ENCODE measurements at places on chromosomes 5 and 9.

- peak; percentile 26 for DNase-seq
Observed at GRCh38 chr9:93154293-93154903, 20.3 kb upstream of the NINJ1 start.

DNA sequence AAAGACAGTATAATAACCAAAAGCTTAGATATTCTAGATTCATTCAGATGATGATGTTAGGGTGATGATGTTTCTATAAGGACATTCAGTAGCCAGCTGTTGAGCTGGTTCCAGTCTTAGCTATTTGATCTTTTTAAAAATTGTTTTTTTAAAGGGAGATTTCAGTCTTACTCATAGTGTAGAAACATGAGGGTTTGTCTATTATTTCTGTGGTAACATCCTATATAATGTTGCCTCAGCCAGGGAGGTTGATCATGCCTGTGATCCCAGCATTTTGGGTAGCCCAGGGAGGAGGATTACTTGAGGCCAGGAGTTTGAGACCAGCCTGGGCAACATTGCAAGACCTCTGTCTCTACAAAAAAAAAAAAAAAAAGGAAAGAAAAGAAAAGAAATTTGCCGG lies 167.8 kb downstream of the DOCK2 start:
- peak; percentile 65 for DNase-seq

DNA sequence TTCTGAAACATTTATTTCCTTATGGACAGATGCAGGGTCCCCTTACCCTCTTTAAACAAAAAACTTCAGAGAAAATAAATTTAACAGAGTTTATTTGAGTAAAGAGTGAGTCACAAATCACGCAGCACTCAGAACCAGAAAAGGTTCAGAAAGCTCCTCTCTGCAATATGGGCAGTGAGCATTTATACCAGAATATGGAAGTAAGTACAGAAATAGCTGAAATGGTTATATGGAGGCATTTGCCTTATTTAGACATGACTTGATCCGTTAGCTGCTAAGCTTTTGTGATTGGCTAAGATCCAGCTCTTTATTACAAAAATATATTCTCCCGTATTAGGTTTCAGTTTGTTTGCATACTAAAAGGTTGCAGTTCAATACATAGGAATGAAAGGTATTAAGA lies 1554.1 kb downstream of the EFNA5 start:
- no peak for DNase-seq

DNA sequence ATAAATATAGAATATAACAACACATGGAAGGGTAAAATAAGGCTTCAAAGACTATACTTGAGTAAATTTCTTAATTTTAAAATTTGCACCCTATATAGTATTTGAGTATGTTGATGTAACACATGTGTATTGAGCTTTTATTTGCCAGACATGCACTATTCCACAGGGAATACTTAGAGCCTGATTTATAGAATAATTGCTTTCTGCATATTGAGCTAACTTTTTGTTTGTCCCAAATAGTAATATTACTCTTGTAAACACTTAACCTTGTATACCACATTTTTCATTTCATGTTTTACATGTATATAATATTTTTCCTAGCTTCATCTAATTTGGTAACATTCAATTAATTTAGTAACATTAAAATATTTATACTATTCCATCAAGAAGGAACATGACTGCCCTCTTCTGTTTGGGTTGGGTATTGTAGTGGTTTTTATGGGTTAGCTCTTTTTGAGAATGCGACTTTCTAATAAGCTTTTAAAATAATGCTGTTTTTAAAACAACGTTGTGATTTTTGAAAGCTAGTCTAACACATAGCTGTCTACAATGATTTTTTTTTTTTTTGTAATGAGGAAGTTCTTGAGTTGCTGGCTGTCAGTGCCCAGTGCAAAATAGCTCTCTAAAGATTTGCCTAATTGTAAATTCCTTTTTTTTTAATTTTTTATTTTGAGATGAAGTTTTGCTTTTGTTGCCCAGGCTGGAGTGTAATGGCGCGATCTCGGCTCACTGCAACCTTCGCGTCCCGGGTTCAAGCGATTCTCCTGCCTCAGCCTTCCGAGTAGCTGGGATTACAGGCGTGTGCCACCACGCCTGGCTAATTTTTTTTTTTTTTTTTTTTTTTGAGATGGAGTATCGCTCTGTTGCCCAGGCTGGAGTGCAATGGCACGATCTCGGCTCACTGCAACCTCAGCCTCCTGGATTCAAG lies 4.8 kb downstream of the SUB1 start:
- peak; percentile 59 for DNase-seq

- no peak for DNase-seq
Observed at GRCh38 chr9:13899924-13900323, 414.0 kb downstream of the NFIB start.

DNA sequence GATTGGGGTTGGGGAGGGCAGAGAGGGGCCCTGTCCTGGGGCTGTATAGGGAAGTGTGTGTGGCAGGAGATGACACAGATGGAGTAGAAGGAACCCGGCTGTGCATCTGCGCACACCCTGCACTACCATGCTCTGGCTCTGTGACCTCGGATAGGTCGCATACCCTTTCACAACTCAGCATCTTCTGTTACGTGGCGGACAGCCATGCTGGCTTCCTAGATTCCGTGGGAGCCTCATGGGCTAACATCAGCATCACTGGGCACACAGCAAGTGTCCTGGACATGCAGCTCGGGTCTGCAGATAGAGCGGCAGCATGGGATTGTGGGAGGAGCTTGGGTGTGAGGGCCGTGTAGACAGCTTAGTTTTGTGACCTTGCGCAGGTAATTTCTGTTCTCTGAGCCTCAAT lies 9.2 kb downstream of the ARPC5L start:
- no peak for DNase-seq

DNA sequence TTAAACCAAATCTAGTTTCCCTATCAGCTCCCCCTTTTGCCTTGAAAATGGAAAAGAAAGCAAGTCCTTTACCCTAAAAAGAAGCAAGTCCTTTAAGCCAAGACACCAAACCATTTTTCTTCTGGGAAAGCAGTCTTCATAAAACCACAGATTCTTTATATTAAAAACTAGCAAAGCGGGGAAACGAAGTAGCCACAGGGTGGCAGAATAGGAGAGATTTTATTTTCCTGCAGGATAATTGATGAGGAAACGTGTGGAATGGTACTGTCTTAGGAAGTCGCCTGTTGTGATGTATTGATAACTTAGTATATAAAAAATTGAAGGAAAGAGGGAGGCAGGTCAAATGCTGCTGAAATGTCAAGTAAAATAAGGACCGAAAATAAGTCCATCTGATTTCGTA lies 41.1 kb downstream of the ZNF883 start:
- DNase-seq, result peak; percentile 6

DNA sequence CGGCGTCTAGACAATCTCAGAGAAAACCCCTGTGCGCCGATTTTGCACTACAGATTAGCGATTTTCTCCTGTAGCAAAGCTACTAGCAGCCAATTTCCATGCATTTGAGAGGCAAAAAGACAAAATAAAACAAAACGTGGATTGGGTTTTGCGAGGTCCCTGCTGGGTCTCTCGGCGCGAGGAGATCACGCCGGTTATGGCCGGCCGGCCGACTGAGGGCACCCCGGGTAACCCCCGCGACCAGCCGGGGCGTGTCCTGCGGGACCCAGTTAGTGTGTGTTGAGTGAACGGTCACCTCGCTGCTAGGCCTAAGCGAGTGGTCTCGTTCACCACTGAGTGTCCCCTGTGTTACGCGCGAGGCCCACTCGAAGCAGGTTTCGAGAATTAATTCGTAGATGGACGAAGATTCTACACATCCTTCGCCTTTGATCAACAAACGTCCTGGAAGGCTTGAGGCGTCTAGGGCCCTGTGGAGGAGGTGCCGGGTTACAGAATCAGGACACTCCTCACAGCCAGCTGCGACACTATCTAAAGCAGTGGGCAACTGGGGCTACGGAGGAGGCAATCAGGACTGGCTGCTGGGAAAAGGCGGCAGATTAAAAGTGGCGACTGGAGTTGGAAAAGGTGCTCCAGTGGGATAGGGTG lies 764 bp upstream of the VDAC1 start:
- DNase-seq, result peak; percentile 27

DNA sequence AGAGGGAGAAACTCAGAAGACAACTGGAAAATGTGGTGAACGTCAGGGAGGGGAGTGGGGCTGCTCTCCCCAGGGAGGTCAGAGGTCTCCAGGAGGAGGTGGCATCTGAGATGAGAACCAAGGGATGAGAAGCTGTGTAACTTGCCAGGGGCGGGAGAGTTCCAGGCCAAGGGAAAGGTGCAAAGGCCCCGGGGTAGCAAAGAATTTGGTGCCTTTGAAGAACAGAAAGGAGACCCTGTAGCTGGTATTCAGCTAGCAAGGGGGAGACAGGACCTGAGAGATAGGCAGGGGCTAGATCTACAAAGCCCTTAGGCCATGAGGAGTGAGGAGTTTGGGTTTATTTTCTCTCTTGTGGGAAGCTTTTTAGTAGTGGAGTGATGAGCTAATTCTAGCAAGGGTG lies 3.3 kb downstream of the DNM1 start:
- no peak for DNase-seq

DNA sequence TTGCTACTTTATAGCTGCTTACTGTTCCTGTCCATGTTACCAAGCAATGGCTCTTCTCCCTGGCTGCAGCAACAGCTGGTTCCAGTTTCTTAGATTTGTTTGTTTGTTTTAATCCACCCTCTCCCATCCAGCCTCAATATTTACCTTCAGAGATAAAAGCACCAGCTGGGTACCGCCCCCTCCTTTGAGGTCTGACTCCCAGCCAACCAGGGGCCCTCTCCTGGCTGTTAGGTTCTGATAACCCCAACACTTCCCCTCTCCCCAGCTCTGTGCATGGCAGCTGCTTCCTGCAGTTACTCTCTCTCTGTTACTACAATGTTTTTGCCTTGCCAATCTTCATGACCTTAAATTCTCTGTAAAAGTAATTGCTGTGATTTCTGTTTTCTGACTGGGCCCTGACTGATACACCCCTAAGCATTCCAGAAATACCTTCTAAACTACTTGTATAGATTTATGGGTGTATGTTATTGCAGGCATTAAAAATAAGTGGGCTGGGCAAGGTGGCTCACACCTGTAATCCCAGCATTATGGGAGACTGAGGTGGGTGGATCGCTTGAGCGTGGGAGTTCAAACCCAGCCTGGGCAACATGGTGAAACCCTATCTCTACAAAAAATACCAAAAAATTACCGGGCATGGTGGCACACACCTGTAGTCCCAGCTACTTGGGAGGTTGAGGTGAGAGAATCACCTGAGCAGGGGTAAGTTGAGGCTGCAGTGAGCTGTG lies 2.6 kb upstream of the GCNT1 start:
- DNase-seq, result peak; percentile 42

- DNase-seq, result no peak
Observed at GRCh38 chr5:146137967-146138403, 32.6 kb upstream of the PLAC8L1 start.

DNA sequence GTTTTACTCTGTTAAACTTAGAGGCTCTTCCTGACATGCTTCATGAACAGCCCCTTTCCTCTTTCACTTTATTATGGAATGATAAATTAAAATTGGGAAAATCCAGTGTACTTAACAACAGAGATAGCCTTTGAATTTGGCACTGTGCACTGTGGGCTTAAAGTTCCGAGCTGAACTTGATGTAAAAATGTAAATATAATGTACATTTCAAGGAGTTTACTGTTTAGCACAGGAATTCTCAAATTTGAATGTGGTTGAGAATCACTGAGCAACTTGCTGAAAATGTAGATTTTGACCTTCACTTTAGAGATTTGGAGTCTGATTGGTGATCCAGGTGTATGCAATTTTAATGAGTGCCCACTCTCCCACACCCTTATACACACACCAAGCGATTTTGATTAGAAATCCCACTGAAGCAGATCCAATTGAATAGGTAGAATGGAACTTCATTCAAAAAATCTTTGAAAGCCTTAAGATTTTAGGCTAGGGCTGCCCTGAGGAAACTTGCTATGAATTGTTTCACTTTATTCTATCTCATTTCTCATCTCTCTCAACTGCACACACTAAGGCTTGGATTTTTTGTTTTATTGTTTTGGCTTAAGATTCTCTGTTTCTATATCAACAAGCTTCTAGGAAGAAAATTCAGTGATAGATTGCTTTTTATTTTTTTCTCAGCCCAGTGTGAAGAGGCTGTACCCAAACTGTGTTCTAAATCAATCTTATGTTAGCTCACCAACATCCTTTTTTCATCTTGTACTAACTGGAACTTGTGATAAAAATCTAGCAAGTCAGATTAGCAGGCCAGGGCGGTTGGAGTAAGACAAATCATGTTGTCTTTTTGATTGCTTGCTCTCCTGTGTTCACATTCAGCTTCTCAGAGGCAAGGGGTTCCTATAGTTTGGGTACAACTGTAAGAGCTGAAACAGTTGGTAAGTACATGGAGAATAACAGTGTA lies 22.9 kb downstream of the NUDT12 start:
- no peak for DNase-seq

- DNase-seq, result peak; percentile 72
Observed at GRCh38 chr5:75052192-75053053, at the start of gene GCNT4. GCNT4 (minus strand) TSS chr5:75052558; CDS start chr5:75030037, 22,521 bp downstream.

DNA sequence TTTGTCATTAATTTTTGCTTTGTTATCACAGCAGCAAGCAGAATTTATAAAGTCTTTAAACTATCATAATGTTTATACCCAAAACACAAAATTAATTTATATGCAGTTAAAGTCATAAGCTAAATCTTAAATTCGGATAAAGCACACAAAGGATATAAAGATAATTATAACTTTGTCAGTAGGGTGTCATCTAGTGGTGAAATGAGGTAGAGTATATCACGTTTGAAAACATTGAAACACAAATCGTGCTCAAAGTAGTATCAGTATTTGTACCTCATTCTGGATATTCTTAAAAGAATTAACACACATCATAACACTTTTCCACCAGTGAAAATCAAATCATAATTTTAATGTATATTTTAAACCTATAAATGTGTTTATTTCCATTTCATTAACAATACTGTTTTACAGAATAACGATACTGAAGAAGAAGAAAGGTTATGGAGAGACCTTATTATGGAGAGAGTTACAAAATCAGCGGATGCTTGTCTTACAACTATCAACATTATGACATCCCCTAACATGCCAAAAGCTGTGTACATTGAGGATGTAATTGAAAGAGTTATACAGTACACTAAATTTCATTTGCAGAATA lies 129.5 kb downstream of the NIPBL start:
- peak; percentile 44 for DNase-seq
